Body of pancreas (tissue), 4 donors: ENCODE measurements at places on chromosomes 11 and 22. TPM values are rescaled to one million over a fixed set of nuclear protein-coding genes. Genes with fewer than 3 reads are reported as not detected.

Gene DERL3
- 6.2 TPM for total RNA-seq

Gene RRP8
- 8.9 TPM for total RNA-seq

Gene VPREB1
- not detected for total RNA-seq

Gene SCO2
- not detected for total RNA-seq

Gene EFCAB6
- 4.4 TPM for total RNA-seq

GRCh38 chr11:134365011-134365925 is 33.5 kb downstream of the GLB1L2 start:
- DNase-seq: no peak

GRCh38 chr11:73394416-73395296 is 18.5 kb downstream of the RELT start:
- DNase-seq: no peak

GRCh38 chr22:28815111-28815510 is 14.7 kb upstream of the XBP1 start:
- DNase-seq: no peak

DNA sequence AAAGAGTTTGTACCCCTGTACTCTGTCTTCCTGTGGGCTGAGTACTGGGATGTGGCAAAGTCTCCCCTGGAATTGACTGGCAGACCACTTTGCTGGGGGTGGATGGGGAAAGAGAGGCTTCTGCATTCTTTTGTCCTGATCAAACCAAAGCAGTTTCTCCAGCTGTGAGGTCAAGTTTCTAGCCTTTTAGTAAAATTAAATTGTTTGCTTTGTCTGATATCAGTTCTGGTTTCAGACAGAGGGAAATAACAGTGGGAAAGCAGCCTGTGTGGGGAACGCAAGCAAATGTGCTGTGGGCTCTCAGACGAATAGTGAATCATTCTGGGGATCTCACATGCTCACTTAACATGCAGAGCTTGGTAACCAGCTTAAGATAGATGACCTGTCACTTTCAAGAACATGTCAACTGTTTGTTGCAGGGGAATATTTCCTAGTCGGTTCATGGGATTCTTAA is 151.6 kb downstream of the FAT3 start:
- DNase-seq: no peak

- no peak for DNase-seq
Observed at GRCh38 chr22:37633089-37633624, 6.3 kb upstream of the SH3BP1 start.

GRCh38 chr11:12456651-12457579 is 79.5 kb downstream of the PARVA start:
- no peak for DNase-seq

GRCh38 chr11:22787551-22788162 is 41.9 kb downstream of the SVIP start:
- DNase-seq: peak; percentile 20

- no peak for DNase-seq
Observed at GRCh38 chr11:83694191-83694910, 408.2 kb upstream of the CCDC90B start.

DNA sequence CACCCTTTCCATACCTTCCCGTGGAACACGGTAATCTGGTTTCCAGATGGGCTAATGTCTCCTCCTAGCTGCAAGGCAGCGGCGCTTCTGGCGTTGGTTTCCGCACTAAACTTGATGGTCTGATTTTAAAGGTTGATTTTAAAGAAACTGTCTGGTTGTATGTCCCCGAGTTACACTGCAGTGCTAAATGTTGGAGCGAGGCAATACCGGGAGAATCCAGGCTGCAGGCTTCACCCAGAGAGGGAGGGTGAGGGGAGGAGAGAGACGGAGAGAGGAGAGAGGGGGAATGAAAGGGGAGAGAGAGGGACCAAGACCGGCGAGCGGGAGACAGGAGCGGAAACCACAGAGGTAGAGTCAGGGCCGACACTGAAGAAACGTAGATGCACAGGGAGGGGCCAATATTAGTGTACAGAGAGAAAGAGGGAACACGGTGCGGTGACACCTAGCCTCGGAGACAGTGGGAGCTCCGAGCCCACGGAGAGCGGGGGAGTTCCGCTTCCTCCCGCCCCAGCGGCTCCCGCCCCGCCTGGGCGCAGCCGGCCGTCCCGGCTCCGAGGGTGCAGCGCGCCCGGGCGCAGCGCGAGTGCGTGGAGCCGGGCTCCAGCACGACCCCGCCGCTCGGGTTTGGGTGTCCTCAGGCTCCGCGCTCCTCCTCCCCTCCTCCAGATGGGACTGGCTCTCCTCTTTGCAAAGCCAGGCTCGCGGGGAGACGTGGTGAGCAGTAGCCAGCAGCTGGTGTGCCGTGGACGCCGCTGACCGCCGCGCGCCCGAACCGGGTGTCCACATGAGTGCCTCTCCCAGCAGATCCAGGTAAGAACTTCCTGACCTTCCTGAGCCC is 71.9 kb upstream of the GRAMD1B start:
- DNase-seq: no peak

GRCh38 chr11:30983143-30983542 is 386.4 kb downstream of the DCDC1 start:
- DNase-seq: no peak
